ENCODE measurements at places on chromosomes 6 and 20.
A peak's percentile ranks its signal among the peaks of the same experiment; 100 is the strongest.

GRCh38 chr20:63766695-63767426, 27.3 kb downstream of the SLC2A4RG start:
- no peak for DNase-seq

DNA sequence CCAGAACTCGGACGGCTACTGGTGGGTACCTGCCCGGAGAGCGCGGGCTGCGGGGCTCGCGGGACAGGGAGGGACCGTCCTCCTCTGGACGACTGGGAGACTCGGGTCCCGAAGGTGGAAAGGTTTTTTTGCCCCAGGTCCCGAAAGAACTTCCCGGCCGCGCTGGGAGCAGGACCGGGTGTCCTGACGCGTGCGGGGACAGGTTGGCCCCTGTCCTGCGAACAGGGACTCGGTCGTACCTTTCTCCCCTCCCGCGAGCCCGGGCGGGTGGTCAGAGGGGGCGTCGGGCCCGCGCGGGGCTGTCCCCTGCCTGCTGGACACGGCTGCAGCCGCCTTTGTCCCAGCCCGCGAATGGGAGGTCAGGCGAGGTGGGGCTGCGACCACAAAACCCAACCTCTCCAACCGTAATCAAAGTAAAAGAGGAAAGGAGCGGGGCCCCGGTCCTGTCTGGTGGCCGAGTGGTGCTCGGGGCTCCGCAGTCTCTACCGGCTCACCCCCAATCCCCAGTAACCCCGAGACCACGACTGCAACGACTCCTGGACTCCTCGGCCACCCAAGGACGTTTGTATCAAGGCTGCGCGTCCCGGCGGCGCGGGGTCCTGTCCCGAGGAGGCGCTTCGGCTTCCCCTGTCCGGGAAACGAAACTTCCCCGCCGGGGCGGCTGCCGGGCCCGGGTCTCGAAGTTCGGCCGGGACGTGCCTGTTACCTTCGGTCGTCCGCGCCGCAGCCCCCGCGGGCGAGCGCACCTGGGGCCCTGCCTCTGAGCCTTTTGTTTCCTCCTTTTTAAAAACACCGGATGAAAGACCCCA, 798 bp downstream of the DSP start:
- peak; percentile 64 for DNase-seq

GRCh38 chr6:145345094-145345493, 390.2 kb downstream of the EPM2A start:
- DNase-seq, result no peak

GRCh38 chr6:137413482-137413881, 80.7 kb downstream of the OLIG3 start:
- no peak for DNase-seq

- no peak for DNase-seq
Observed at GRCh38 chr20:34316196-34316814, 13.2 kb upstream of the AHCY start.

DNA sequence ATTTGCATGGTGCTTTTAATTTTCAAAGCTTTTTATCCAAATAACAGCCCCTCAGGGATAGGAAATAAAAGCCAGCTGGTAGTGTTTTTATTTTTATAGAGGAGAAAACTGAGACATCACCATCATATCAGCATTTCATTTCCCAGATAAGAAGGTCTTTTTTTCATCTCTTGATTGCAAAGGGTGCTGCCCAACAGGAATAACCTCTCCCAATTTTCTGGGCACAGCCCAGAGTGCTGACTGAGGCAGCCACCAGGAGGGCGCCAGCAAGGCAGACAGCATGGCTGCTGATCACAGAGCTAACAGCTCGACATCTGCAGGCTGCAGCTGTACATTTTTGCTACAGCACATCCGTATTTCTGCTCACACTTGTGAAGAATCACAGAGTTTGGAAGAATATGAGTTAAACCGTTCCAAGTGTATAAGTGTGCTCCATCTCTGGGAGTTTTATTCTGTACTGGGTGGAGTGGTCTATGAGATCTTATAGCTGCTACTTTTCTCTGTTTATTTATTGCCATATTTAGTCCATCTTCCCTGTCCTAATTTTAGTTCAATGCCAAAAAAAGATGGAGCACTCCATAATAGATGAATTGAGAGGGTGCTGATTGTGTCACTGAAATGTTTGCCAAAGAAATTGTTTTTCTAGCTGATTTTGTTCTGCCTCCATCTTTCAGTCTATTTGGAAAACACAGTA, 85.5 kb upstream of the C20orf144 start:
- no peak for DNase-seq

- no peak for DNase-seq
Observed at GRCh38 chr6:46895930-46896329, 25.8 kb downstream of the ADGRF5 start.

DNA sequence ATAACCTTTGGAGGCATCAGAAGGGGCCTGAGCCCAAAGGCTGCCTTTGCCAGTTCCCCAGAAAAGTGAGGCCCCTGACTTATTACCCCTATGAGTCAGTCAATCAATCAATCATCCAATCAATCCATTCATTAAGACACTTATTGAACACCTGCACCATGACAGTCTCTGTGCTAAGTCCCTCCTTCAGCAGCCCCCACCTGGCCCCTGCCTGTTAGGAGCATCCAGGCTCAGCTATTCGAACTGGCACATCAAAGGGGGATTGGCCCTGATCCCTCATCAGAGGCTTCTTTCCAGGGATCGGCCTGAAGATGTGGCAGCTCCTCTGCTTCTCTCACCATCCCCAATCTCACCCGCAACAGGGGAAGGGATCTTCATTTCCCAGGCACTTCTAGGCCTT, 27.7 kb upstream of the VEGFA start:
- DNase-seq, result no peak

DNA sequence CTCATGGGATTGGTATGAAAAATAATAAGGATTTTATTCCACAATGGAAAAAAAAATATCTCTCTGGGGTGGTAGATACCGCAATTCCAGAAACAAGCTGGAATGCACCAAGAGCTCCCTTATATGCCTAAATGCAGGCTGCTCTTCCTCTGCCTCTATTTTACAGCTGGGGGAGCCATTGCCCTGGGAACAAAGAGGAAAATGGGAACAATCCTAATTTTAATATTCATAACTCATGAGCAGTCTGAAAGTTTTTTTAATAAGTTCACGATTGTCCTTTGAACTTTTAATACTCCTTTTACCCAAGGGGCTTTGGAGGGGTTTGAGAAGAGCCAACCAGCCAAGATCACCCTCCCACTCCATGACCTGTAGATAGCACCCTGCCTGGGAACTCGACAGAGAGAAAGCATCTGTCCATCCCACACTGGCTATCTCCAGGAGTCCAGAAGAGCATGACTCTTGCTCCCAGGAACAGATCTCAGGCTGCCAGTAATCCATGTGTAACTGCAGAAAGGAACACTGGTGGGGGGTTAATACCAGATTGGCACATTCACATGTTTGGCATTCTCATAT, 74.7 kb downstream of the CD83 start:
- no peak for DNase-seq

DNA sequence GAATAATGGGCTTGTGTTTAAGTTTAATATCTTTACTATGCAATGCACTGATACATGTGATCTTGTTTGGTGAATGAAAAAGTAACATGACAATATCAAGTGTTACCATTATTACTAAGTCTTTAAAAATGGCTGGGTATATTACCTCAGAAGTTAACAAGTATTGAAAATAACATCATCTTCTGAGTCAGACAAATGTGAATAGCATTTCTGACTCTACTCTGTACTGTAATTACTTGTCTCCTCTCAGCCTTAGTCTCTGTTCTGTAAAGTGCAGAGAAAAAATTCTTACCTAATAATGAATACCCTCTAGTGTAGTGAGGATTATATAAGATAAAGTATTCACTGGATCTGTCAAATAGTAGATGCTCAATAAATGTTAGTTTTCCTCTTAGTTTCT, 47.0 kb upstream of the GCLC start:
- no peak for DNase-seq

DNA sequence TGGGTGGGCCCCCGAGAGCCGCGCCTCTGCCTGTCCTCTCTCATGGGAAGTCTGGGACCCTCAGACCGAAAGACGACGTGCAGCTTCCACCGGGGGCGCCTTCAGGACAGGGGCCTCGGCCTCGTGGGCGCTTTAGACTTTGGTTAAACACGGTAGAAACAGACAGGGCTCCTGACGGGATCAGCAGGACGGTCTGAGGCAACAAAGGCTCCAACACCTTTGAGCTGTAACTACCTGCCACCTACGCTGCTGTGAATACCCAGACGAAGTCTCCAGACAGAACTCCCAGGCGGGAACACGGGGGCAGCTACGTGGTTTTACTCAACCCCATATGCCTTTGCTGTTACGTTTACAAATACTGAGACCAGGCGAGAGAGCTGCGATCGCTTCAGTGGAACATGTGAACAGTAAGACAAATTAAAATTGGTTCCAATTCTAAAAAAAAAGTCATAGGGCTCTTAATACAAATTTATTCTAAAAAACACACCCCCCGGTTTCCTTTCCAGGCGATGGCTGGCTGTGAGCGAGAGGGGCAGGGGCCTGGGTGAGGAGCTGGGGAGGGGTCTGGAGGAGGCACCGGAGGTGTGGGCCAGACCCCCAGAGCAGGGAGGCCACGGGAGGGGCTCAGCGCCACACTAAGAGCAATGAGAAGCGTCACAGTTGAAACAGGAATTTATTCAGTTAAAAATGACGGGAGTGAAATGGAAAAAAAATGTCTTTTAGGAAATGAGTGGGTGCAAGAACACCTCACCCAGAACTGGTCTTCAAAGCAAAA, 453.2 kb downstream of the QKI start:
- no peak for DNase-seq

DNA sequence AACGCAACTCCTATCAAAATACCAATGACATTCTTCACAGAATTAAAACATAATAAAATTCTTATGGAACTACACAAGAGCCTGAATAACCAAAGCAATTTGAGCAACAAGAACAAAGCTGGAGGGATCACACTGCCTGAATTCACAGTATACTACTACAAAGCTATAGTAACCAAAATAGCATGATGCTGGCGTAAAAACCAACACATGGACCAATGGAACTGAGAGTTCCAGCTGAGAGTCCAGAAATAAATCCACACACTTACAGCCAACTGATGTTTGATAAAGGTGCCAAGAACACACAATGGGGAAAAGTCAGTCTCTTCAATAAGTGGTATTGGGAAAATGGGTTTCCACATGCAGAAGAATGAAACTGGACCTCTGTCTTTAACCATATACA, 6.9 kb downstream of the MLIP start:
- DNase-seq, result no peak

DNA sequence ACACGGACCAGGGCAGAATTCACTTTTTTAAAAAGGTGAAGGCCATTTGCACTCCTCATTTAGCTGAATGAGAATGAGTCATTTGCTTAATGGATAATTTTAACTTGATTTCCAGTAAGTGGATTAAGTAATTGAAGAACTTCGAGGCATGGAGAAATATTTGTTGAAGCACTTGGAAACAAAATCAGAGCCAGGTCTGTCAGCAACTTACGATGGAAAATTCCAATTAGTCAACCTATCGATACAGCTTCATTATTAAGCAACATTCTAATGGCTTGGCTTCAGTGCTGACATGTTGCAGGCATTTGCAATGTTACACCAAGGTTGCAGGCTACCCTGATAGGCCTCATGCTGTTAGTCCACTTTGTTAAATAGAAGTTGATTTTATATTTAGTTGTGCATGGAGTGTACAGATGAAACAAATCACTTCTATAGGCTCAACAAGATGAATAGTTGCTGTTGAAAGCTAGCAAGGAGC, 423.5 kb upstream of the SLC35B3 start:
- DNase-seq, result no peak

DNA sequence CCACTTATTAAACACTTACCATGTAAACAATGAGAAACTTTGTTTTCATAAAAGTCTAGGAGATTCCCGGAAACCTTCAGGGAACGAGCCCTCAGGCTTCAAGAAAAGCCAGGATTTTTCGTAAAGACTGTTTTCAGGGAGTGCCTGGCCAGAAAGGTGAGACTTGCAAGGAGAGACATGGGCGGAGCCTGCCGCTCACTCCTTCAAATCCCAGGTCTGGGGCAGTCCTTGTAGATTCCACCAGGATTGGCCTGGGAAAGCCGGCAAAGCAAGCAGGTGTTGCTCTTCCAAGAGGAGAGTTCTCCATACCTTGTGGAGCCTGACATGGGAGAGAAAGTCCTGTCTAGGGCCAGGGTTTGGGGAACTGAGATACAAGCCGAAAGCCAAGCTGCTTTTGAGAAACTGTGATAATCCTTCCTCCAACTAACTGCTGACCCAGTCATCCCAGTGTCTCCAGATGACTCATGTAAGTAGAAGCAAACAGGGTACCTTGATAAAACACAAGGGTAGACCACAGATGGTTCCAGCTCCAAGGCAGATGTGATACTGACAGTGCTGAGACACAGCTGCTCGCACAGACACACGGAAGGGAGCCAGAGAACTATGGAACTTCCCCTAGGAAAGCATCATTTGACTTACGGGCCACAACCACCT, 69.4 kb upstream of the NAA20 start:
- no peak for DNase-seq

- no peak for DNase-seq
Observed at GRCh38 chr6:17957086-17957485, 30.3 kb downstream of the KIF13A start.

- DNase-seq, result no peak
Observed at GRCh38 chr6:41705311-41705995, 30.0 kb downstream of the TFEB start.

DNA sequence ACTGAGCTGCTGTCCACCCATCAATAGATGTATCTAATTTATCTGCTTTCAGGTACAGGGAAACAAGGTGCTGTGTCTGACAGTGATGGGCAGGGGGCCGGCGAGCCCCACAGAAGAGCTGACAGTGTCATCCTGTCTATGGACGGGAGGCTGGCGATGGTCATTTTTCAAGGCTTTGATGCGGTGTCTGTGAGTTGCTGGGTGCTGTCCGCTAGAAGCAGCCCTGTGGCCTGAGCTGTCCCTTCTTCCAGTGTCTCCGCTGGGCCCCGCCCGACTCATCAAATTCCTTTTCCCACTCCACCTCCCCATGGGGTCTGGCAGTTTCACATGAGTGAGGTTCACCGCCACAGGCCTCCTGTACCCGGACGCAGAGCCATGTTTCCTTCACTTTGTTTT, 161.4 kb upstream of the PMEPA1 start:
- DNase-seq, result no peak

DNA sequence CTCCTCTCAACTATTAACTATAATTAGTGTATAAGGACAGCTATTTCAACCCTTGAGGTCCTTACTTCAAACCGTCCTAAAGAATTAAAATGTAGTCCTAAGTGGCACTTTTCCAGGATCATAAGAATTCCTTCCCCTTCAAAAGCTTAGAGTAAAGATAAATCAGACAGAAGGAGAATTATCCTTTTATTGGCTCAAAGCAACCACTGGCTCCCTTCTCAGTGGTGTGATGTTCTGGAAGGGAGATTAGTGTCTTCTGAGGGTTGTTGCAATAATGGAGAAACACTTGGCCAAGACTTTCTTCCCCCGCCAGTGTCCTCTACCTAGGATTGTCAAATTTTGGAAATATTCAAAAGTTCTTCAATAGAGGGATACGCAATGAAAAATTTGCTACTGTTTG, 89.1 kb upstream of the PLEKHG1 start:
- DNase-seq, result no peak

DNA sequence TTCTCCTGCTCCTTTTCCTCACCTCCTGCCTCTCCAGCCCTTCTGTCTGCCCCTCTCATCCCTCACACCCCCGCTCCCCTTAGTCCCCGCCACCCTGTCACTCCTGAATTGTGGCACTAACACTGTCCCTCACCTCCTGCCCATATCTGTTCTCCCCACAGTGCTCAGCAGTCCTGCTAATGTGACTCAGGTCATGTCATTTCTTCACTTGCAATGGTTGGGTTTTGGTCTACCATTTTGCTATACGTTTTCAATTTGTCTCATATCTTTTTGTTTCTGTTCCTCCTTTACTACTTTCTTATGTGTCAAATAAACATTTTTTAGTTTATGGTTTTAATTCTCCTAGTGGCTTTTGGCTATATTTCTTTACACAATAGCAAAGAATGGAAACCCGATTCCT, 1.3 kb upstream of the HLA-B start:
- DNase-seq, result no peak

Data from endothelial cell (in vitro differentiated cells).